ENCODE measurements at places on chromosomes 7 and 10.

- peak; percentile 59 for DNase-seq
These were observed 1.1 kb downstream of the DDIT4 start for GRCh38 chr10:72274730-72275350.

- DNase-seq: no peak
These were observed 166.9 kb downstream of the PTPRN2 start for GRCh38 chr7:158420591-158421340.

DNA sequence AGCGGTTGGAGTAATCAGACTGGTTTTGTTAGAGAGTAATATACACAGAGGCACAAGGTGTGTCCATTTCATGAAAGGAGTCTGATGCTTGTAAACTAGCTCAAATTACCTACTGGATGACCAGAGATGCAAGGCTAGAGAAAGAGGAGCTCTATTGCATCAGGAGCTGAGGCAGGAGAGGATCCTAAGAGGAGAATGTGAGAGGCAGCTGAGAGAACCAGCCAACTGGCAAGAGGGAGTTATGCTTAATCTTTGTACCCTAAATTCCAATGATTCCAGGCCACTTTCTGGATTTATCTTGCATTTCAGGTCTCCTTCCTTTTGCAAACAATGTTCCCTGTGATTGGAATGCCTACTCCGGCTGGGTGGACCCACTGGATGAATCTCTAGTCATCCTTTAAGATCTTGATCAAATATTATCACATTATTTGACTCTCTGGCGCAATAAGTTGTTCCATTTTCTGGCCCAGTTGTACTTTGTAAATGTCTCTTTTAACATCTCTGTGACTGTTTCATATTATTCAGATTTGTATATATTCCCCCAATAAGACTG, 57.5 kb upstream of the PTPN12 start:
- no peak for DNase-seq

DNA sequence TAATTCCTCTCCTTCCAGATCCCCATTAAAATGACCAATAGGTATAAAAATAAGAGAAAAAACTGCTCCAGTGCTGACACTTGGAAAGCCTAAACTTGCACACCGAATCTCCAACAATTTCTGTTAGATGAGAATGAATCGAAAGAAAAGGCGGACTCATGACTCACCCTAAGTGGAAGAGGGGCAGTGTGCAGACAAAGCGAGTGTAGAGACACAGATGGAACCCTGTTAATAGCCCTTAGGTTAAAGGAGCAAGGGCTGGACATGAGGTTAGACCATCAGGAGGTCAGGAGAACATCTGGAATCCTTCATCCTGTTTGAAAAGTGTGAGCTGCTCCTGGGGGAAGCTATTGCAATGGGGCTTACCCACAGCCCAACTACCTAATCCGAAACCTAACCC, 103.4 kb upstream of the GLI3 start:
- DNase-seq: no peak

DNA sequence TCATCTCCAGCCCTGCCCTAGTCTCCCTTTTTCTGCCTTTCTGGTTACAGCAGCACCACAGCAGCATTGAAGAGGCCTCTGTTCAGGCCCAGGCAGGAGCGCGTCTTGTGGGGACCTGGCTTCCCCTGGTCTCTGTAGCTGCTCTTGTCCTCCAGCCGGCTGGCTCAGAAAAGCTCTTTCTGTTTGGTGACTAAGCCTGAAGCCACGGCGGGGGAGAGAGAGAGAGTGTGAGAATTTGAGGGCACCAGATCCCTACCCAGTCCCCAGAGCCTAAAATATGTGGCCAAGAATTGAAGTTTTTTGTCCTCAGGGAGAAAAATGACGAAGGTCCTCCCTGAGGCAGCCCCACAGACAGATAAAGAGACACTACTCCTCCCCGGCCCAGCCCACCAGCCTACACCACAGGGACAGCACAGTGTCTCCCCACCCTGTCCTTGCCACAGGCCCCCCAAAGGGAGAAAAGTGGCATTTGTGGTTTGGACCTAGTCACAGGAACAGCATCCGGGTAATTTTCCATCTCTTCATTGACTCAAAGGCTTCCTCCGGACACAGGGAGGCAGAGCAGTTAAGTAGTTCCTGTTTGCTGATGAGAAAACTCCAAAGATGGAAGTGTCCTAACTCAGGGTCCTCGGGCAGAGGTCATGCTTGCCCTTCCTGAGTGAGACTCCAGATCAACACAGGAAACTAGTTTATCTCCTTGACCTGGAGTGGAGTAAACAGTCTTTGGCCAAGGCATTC, 13.3 kb upstream of the FAM180A start:
- no peak for DNase-seq

DNA sequence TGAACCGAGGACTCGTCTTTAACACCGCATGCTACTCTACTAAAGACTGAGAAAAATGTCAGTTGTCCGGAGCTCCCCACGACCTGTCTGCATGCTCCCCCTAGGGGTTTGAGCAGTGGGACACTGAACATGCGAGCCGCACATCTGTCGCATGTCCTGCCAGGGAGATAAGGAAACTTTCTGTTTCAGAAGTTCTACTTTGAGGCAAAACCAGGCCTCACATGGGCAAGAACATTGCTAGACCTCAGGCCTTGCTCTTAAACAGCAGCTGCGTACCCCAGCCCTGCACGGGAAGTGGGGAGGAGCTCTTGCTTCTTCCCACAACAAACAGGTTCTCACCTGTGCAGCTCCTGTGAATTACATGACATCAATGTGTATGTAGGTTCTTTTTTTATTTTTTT, 30.3 kb upstream of the HERPUD2 start:
- no peak for DNase-seq

GRCh38 chr7:150778738-150779301, 21.3 kb downstream of the TMEM176B start:
- DNase-seq: peak; percentile 66

DNA sequence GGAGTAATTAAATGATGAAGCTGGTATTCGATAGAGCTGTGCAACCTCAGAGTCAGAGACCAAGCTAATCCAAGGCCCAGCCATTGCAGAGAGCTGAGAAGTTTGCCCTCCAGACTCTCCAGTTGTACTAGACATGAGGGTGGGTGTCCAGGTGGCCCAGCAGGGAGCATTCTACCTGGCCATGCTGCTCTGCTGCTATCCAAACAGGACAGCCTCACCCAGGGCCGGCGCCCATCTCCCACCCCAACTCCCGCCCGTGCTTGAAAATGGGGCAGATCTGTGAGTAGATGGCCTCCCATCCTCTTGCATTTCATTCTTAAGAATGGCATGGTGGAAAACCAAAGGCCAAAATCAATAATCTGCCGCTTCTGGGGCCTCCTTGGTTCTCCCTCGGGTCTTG, 124.2 kb downstream of the TCERG1L start:
- no peak for DNase-seq

DNA sequence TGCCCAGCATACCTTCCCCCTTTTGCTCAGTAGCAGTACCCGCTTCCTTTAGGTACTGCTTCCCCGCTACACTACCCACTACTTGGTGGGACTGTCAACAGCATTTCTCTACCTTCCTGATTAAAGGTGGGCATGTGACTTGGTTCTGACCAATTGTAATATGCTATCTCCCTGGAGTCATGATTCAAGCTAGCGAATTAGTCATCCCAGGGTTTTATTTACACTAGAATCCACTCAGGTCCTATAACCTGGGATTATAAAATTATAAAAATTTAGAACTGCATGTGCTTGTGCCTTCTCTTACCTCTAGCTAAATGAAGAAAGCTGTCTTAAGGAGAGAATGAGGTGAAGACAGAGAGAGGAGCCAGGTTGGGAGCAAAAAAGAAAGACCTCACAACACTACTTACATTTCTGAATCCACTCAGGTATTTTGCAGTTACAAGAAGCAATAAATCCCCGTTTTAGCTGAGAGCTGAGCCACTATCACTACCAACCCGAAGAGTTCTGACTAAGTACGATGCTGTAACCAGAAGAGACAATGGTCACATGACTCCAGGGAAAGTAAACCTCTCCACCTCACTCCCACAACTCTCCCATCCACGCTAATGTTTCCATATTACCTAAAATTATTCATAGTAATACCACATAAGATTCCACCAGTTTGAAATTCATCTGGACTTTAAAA, 9.7 kb downstream of the GBX1 start:
- DNase-seq: no peak

GRCh38 chr7:22579961-22580360, 80.0 kb upstream of the STEAP1B start:
- DNase-seq: no peak

- no peak for DNase-seq
These were observed 1120.7 kb downstream of the GATA3 start for GRCh38 chr10:9175200-9175599.

DNA sequence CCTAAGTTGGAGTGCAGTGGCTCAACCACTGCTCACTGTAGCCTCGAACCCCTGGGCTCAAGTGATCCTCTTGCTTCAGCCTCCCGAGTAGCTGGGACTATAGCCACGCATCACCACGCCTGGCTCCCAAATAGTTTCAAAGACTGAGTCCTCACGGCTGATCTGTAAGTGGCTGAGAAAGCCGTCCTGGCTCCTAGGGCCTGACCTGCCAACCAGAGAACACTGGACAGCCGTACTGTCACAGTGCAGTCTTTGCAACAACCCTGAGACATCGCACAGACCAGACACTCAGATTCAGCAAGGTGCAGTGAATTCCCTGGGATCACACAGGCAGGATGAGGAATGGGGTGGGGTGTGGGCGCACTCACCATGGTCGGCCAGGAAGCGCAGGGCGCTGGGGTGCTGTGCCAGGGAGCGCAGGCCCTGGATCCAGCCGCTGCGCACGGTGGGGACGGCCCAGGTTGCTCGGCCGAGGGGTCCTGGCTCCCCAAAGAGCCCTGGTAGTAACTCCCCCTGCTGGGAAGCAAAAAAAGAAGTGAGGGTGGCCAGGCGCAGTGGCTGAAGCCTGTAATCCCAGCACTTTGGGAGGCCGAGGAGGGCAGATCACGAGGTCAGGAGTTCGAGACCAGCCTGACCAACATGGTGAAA, 10.7 kb downstream of the BRAT1 start:
- no peak for DNase-seq
